ENCODE measurements at places on chromosomes 1 and 21. TPM values are rescaled to one million over a fixed set of nuclear protein-coding genes. Genes with fewer than 3 reads are reported as not detected.

- no peak for DNase-seq
Observed at GRCh38 chr1:180519846-180520245, 17.5 kb upstream of the ACBD6 start.

DNA sequence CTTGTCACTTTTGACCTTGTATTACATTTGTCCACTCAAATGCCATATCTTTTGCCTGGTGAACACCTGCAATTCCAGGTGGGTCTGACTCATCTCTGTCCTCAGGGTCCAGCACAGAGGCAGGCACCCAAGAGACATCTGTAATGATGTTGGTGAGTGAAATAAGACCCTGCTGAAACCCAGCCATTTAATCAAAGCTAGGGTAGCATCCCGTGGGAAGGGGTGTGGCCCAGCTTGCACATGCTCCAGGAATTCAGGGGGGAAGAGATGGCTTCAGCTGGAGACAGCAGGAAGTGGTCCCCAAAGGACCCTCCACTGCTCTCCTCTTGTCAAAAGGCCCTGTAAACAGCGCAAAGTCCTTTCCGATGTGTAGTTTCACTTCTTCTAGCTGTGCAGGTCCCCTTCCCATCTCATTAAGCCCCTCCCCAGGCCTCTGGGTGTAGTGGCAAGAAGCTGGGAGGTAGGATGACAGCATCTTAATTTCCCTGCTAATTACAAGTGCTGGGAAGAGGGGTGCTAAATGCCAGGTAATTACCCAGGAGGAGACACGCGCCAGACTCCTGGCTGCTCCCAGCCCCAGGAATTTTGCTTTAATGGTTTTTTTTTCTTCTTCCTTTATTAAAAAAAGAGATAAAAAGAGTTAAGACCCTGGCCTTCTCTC is 54.4 kb upstream of the TRABD2B start:
- no peak for DNase-seq

PTAFR gene
- total RNA-seq, result 0.27 TPM

TTC13 gene
- 22.3 TPM for total RNA-seq
